Pancreas (tissue), 10 donors: ENCODE measurements at places on chromosomes 4 and X. TPM values are rescaled to one million over a fixed set of nuclear protein-coding genes. Genes with fewer than 3 reads are reported as not detected.

Gene PHOX2B
- not detected for total RNA-seq

DNA sequence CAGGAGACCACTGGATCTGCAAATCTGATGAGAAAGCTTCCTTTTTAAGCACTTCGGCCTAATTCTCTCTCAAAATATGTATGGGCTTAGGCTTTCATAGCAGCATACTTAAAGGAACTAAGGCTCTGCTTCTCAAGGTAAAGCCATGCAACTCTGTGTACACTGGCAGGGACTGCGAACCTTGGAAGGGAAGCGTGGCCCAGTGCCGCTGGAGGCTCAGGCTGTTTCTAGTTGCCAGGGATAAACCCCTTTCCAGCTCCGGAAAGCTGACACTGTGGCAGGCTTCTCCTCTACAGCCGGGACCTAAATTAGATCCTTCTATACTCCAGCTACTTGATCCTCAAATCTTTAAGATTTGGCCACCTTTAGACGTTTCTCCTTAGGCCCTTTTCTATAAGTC lies 1091.3 kb upstream of the TENM3 start:
- DNase-seq: no peak

DNA sequence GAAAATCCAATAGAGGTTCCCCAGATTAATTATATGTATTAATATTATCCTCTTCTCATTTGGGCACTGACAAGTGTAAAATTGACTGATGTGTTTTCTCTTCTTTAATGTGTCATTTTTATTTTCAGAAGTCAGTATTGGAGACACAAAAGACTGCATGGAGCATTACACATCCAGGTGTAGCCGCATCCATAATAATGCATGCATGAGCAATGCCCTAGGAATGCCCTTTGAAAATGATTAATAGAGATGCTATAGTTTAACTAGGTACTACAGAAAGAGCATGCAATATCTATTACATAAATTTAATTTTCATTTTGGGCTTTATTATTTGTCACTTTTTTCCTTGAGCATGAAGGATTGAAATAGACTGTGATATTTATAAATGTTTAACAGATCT lies 509.9 kb downstream of the SPOCK3 start:
- DNase-seq: no peak

DNA sequence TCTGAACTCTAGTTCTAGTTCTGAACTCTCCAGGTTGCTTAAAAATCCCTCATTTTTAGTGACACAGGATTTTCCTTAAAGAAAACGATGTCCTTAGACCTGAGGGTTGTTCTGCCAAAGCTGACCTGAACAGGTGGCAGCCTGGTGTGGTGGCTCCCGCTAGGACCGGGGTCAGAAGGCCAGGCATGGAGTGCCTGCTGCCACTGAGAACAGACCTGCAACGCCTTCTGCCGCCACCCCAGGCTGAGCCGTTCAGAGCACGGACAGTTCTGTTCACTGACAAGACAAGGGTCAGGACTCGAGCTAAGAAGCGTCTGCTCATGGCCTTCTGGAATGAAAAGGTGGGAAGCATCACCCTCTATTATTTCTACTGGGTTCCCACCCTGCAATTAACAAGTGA lies 15.8 kb downstream of the DCTD start:
- DNase-seq: no peak

DNA sequence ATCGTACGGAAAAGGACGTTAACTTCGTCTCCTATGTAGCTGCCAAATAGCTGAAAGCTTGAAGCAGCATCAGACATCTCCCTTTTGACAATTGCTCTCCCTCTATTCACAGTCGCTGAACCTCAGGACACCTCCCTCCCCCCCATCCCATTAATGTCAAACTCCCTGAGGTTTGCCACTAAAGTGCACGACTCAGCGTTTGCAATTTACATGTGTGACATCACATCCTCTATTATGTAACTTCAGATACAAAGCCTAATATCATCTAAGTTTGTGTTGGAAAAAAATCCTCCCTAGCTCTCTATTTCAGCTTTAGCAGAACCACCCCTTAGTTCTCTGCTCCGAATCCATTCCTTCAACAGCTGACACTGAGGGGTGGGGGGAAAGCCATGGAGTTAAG lies 5.5 kb upstream of the NR3C2 start:
- DNase-seq: no peak

Gene KLHL4
- 0.15 TPM for total RNA-seq

DNA sequence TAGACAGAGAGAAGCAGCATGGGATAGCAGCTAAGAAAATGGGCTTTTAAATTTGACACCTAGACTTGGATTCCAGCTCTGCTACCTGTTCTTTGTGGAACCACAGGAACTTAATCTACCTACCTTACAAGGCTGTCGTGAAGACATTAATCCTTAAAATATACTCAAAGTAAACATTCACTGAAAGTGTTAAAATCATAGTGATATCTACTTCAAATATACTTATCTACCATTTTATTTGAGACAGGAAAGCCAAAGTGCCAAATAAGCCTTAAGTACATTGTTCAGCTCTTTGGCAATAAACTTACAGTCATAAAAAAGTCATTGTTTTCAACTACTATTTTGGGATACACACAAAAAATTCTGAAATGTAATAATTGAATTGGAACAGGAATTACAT lies 295.0 kb upstream of the PITX2 start:
- DNase-seq: no peak

Gene SHROOM2
- total RNA-seq: 3.2 TPM

Gene BEX3
- 32.2 TPM for total RNA-seq

Gene CFP
- total RNA-seq: 0.31 TPM

- DNase-seq: no peak
Observed at GRCh38 chrX:46036508-46036907, 508.7 kb downstream of the ZNF674 start.

Gene RHOXF2
- total RNA-seq: not detected

Gene BST1
- 1.7 TPM for total RNA-seq

DNA sequence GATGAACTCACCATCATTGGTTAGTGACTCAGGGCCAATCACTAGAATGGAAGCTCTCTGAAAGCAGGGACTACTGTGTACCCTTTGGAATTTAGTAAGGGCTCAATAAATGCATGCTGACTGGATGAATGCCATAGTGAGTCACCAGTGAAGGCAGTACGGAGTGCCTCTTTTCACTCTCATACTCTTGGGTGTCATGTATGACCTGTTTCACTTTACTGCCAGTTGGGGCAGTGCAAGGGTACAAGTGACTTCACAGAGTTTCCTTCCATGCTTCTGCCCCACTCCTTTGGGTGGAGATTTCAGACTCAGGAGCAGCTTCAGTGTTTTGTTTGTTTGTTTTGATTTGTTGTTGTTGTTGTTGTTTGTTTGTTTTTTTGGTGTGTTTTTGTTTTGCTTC lies 57.7 kb downstream of the SOX3 start:
- DNase-seq: no peak

- no peak for DNase-seq
Observed at GRCh38 chrX:70322784-70323183, 32.9 kb downstream of the KIF4A start.

GRCh38 chrX:123873956-123874355 lies 14.1 kb downstream of the XIAP start:
- DNase-seq: no peak

DNA sequence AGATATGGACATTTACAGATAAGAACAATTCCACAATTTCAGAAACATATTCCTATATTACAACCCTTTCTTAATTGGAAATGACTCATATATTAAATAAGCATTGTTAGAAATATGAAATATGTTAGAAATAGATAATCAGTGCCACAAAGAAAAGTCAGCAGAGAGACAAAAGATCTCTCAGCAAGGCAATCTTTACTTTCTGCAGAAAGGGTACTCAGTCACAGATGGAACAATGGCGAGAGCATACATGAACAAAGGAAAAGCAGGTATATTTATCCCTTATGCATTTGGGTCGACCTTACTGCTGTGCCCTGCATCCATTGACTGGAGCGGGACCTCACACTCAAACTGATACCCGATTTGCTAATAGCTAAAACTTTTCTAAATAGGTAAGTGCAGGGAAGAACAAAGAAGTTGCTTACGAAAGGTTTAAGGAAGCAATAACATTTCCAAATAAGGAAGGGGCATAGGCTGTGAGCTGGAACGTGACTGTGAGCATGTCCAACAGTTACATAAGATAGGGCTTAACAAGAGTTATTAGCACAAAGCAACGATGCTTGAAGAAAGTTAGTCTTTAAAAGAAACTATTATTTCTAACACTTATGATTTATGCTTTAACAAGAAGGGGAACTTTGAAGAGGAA lies 40.8 kb downstream of the MGARP start:
- no peak for DNase-seq

- no peak for DNase-seq
Observed at GRCh38 chrX:15721911-15722310, 16.2 kb upstream of the CA5B start.

GRCh38 chrX:68387776-68388175 lies 45.5 kb downstream of the OPHN1 start:
- DNase-seq: no peak

DNA sequence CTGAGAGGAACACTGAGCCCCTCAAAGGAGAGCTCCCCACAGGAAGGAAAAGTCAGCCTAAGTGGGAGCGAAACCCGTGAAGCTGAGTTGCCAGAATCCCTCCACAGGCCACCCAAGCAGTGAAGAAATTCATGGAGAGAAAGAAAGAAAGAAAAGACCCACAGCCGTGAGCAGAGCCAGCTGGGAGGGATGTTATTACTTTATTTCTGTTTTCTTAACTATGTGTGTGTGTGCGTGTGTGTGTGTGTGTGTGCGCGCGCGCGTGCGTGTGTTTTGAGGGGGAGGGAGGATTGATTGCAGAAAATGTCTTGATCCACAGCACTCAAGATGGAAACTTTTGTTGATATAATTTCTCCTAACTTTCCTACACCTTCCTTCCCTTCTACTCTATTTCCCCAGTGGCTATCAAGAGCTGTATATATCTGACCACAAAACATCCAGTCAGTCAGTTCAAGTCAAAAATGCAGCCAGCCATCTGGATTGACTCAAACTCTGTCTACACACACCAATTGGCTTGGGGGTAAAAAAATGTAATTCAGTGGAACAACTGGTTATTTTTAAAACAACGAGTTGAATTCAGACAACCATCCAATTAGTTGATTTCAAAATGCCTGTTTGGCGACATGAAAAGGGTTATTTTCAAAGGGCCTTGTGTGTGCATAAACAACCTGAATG lies 13.8 kb upstream of the GPC3 start:
- no peak for DNase-seq

Gene GUCY1A1
- 13.9 TPM for total RNA-seq

DNA sequence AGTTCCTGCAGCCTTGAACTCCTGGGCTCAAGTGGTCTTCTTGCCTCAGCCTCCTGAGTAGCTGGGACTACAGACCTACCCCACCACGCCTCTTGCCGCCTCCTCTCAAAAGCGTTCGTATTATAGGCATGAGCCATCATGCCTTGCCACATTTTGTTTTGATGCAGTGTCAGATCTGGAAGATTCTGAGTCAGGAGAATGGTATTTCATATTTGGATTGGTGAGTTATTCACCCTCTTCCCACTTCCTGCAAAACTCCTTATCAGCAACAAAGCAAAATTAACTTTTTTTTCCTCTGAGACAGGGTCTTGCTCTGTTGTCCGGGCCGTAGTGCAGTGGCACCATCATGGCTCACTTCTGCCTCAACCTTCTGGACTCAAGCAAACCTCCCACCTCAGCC lies 29.6 kb downstream of the REST start:
- DNase-seq: no peak

DNA sequence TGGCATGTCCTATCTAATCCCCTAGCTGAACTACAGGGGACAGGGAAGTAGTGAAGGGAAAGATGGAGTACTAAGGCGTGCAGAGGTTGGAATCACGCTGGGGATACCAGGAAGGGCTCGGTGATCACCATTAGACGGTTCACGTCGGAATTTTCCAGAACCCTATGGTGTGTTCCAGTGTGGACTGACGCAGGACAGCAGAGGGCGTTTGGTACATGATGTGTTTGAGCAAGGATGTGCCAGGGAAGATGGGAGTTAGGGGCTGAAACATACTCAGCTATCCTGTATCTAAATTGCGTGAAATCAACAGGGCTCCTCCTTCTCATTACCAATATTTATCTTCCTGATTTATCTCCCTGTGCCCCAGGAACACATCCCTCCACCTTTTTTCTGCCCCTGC lies 33.7 kb downstream of the PRPS2 start:
- DNase-seq: no peak

- no peak for DNase-seq
Observed at GRCh38 chr4:172750910-172751309, 417.7 kb upstream of the GALNT7 start.

- DNase-seq: no peak
Observed at GRCh38 chrX:14420841-14421240, 108.5 kb upstream of the GLRA2 start.

- DNase-seq: no peak
Observed at GRCh38 chr4:180784940-180785339, 1458.3 kb upstream of the TENM3 start.

- DNase-seq: no peak
Observed at GRCh38 chr4:85740431-85740861, 265.5 kb downstream of the ARHGAP24 start.

Gene EPHA5
- 0.12 TPM for total RNA-seq

Gene TCEAL4
- 24.2 TPM for total RNA-seq

- no peak for DNase-seq
Observed at GRCh38 chr4:42789041-42789567, 103.4 kb upstream of the GRXCR1 start.

Gene PLXNB3
- 5.9 TPM for total RNA-seq

DNA sequence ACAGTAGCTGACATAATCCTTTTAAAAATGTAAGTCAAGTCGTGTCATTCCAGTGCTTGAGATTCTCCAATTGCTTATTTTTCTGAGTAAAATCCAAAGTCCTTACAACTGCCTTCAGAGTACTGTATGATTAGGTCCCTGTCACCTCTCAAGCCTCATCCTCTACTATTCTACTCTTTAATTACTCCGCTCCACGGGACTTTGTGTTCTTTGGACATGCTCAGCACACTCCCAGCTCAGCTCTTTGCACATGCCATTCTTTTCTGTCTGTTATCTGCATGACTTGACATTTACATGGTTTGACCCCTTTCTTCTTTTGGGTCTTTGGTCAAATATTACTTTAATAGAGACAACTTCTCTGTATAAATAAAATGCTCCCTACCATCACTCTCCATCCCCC lies 15.1 kb downstream of the FAM47E start:
- no peak for DNase-seq

Gene ODAPH
- total RNA-seq: not detected

Gene PDE5A
- 20.5 TPM for total RNA-seq

DNA sequence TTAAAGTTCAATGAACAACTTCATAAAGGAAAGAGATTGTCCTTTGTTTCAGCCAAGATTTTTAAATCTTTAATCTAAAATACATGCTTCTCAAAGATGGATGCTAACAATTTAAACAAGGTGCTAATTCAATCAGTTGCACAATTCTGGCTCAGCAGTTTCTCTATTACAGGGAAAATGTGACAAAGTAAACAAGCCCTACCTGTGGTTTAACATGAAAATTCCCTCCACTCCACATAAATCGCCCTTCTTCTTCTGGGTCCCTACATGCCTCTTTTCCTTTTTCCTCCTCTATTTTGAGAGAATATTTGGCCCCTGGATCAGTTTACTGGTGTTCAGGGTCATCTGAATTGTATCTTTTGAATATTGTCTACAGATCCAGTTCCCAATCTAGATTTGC lies 80.6 kb downstream of the FRYL start:
- DNase-seq: no peak

Gene SPIN2A
- 0.28 TPM for total RNA-seq

Gene NEUROG2
- total RNA-seq: not detected
